ENCODE measurements at places on chromosomes 1 and 21. TPM values are rescaled to one million over a fixed set of nuclear protein-coding genes. Genes with fewer than 3 reads are reported as not detected.

Gene CFAP74
- total RNA-seq: 0.20 TPM

Gene GPR52
- not detected for total RNA-seq

Gene LORICRIN
- total RNA-seq: not detected

Gene KRTAP13-1
- not detected for total RNA-seq

Gene SPRR2E
- not detected for total RNA-seq

Gene KCNJ15
- not detected for total RNA-seq

DNA sequence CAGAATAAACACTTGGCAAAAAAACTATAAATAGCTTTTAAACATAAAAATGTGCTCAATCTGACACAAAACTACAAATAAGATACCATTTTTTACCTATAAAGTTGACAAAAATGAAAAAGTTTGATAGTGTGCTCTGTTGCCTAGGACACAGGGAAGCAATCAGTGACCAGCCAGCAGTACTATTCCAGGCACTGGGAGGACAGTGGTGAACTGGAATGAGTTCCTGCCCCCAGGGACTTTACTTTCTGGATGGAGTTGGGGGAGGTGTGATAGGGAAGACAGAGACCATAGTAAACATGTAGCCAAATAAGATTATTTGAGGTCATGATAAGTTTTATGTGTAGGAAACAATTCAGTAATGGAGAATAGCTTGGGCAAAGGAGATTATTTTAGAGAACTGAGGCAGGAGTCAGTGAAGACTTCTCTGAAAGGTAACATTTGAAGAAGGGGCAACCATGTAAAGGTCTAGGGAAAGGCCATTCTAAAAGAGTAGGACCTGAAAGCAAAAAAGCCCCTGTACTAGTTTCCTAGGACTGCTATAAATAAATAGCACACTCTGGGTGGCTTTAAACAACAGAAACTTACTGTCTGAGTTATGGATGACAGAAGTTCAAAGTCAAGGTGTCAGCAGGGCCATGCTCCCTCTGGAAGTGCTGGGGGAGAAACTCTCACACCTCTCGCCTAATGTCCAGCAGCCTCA lies 42.0 kb downstream of the EEIG2 start:
- DNase-seq: no peak

DNA sequence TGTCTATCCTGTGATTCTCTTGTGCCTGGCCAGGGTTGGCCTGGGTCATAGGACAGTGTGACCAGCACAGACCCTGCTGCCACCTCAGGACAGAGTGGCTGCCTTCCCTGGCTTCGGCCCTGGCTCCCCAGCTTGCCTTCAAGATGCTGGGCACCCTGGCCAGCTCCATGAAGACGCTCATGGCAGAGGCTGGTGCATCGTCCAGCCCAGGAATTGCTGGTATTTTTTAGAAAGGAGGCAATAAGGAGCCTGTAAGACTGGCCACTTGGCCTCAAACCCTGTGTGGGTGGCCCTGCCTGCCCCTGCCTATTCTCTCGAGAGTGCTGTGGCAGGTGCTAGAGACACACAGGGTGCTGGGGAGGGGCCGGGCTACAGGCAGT lies 70.4 kb upstream of the ACTRT2 start:
- no peak for DNase-seq

DNA sequence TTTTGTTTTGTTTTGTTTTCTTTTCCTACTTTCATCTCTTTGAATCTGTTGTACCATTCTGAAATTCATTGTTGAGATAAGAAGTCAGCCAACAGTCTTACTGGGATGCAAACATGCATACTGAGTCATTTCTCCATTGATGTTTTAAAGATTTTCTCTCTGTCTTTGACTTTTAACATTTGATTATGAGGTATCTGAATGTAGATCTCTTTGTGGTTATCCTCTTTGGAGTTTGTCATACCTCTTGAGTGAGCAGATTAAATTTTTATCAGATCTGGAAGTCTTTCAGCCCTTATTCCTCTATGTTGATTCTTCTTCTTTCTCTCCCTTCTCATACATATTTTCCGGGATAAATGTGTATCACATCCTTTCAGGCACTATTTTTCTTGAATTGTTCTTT lies 406.9 kb upstream of the NCAM2 start:
- no peak for DNase-seq

DNA sequence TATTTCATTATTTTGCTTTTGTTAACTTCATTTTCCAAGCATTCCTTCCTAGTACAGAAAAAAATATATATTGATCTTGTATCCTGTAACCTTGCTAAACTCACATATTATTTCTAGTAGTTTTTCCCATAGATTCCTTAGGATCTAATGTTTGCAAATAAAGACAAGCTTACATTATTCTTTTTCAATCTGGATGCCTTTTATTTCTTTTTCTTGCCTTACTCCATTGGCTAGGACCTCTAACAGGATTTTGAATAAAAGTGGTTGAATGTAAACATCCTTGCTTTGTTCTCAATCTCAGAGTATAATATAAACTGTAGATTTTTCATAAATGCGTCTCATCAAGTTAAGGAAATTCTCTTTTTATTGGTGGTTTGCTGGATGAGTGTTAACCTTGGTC lies 74.5 kb upstream of the GUCA2A start:
- DNase-seq: no peak

DNA sequence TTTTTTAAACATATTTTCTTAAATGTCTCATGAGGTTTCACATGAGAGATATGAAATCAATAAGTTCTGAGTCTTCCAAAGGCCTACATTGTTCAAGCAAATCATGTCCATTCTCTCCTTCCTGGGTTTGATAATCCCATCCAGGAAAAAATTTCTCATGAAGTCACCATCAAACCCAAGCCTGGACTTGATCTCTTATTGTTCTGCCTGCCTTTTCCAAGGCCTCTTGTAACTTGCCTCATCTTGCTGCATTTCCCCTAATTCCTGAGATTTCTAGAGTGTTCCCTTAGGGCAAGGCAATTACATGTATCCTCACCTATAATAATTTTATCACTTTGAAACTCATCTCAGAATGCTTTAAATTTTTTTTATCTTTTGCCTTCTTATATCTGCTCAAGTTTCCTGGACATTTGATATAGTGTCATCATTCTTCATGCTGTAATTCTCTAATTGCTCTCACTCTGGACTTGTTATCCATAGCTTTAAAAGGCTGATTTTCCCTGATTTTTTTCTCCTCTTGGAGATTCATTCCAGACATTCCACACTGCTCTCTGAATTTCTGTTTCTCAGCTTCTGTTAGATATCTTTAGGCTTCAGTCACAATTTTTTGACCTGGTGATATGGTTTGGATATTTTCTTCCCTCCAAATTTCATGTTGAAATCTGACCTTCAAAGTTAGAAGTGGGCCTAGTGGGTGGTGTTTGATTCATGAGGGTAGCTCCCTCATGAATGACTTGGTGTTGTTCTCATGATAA lies 126.4 kb downstream of the LRRC7 start:
- no peak for DNase-seq

DNA sequence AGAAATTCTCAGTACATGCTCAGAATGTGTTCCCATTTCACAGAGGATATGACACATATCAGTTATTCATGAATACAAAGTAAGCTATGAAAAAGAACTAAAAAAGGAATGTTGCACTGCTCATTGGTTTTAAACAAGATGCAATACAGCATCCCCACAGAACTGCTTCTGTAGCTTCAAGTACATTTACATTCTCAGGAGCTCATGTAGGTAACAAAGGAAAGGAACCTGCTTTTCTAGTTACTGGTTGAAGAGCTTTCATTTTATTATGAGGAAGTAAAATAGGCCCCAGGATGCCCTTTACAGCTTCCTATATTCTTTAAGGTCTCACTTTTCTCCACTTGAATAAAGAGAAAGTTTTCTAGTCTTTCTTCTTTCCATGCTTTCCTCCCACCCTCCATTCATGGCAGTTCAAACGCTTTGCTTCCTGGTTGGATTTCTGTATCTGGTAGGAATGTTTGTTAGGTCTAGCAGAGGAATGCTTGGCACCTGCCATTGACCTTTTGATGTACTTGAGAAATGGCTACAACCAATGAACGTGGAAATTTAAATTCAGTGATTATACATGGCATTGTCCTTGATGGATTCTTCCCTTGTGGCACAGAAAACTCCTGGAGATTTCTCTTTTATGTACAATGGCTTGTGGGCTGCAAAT lies 27.1 kb upstream of the KCNK2 start:
- DNase-seq: no peak

- DNase-seq: no peak
Observed at GRCh38 chr1:81149649-81150325, 650.9 kb upstream of the ADGRL2 start.

Measured in MG63 (cell line).